ENCODE measurements at places on chromosomes 11 and 22.

- DNase-seq = peak; percentile 7
Observed at GRCh38 chr11:86592659-86593451, 79.6 kb downstream of the ME3 start.

DNA sequence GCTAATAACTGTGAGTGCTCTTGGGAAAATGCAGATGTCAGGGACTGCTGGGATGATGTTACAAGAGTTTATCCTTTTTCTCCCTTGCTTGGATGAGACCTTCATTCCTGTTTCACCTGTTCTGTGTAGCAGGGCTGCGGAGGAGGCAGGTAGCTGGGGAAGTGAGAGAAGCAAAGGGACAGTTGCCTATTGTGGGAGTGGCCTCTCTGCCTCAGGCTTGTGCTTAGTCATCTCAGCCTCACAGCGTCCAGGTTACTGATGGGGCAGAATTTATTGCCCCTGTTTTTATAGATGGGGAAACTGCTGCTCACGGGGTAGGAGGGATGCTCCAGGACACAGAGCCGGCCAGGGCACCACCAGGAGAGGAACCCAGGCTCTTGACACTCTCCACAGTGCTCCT is 1.7 kb downstream of the STX3 start:
- no peak for DNase-seq

DNA sequence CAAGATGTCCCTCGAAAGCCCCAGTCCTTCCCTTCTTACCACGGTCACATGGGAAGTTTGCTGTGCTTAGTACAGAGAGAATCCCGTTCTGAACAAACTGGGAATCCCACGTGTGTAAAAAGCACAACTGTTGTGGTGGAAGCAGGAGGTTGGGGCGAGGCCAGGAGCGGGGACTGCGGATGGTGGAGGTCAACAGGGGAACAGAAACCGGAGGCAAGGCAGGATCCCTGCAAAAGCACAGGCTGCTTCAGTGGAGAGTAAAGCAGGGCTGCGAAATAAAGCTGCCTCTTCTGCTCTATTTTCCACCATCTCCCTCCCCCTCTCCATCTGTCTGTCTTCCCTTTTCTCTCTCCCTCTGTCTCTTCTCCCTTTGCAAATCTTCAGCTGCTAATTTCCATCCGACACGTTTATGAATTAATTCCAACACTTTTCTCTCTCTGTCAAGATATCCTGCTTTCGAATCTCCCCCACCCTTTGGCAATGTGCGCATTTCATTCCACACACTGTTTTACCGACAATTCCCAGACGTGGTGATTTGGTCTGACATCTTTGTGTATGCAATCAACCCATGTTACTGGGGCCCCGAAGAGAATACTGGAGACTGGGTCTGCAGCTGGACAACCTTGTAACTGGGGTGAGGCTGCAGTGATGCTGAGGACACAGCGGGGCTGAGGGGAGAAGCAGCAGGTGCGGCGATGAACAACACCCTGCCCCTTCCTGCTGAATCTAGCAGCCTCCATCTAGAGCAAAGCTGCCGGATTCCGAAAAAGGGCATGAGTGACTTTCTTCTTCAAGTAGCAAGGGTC is 571.8 kb downstream of the OPCML start:
- no peak for DNase-seq

- no peak for DNase-seq
Observed at GRCh38 chr22:26065847-26066246, 103.4 kb upstream of the SEZ6L start.

- no peak for DNase-seq
Observed at GRCh38 chr11:120178561-120179056, 32.2 kb upstream of the OAF start.

DNA sequence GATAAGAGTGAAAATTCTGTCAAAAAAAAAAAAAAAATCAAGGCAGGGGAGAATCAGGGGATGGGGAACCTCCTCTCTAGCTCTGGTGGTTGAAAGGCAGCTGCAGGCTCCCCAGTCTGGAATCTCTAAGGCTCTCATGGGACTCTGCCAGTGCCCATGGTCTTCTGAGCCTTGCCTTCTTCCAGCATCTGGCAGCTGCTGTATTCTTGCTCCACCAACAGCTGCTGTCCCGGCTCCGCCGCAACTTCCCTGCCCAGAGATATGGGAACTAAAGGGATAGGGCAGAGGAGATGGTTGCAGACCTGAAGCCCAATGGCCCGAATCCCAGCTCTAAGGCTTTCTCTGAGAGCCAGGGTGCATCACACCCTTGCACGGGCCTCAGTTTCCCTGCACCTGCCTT is 49.5 kb upstream of the PHF21B start:
- no peak for DNase-seq

GRCh38 chr22:19621373-19622060 is 92.8 kb upstream of the SEPTIN5 start:
- DNase-seq = no peak

- DNase-seq = no peak
Observed at GRCh38 chr11:17766590-17766989, 32.0 kb downstream of the KCNC1 start.

GRCh38 chr11:94675813-94676212 is 92.3 kb upstream of the AMOTL1 start:
- no peak for DNase-seq

DNA sequence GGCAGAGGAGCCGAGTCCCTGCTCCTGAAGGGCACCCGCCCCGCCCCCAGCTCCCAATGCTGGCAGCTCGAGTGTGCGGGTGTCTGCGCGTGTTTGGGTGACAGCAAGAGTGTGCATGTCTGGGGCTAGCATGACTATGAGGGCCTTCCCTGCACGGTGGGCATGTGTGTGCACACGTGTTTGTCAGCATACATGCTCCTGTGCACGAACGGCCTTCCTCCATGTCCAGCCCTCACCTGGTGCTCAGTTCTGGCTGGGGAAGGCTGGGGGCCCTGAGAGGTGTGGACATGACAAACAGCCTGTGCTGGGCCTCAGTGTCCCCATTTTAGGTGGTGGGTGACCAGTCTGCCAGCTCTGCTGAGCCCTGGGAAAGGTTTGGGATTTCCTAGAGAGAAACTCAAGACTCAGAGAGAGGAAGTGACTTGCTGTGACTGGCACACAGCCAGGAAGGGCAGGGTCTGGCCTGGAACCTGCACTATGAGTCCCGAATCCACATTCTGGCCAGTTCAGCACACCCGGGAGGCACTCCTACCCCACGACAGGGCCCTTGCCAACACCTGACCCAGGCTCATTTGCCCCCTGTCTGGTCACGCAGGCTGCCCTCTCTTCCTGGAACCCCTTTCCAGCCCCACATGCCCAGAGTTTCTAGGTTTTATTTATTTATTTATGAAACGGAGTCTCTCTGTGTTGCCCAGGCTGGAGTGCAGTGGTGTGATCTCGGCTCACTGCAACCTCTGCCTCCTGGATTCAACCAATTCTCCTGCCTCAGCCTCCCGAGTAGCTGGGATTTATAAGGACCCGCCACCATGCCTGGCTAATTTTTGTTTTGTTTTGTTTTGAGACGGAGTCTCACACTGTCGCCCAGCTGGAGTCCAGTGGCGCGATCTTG is 3.3 kb upstream of the SHISA8 start:
- no peak for DNase-seq

- DNase-seq = no peak
Observed at GRCh38 chr11:134045799-134046635, 22.9 kb upstream of the JAM3 start.

DNA sequence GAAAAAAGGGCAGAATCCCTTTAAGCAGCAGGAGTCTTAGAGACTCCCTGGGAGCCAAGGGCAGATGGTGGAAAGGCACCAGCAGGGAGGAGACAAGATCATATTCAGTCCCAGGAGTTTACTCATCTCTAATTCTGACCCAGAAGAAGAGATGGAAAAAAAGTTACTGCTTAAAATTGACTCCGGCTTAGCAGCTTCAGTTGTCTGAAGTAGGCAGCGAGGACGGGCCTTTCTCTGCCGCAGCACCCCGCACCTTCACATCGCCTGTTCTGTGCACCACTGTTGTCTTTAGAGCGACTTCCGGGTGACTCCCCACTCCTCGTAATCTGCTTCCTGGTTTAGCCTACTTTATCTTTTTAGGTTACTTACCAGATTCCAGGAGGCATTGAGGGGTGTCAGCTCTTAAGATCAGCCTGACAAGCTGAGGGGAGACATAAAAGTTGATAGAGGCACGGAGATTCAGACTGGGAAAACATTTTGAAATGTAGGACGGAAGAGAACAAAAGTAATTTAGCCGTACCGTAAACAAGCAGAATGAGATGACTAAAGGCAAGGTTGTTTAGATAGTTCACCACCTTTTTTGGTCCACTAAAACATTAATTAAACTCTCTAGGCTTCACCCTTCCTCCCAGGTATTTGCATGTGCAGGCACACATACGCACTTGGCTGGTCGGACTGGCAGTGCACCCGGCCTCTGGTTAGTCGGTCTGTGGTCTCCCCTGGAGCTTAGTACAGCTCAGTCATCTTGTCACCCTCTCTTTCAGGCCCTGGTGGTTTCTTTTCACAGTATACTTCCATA is 74.3 kb downstream of the CECR2 start:
- DNase-seq = no peak

GRCh38 chr11:6565988-6566703 is 37.3 kb downstream of the RRP8 start:
- no peak for DNase-seq

DNA sequence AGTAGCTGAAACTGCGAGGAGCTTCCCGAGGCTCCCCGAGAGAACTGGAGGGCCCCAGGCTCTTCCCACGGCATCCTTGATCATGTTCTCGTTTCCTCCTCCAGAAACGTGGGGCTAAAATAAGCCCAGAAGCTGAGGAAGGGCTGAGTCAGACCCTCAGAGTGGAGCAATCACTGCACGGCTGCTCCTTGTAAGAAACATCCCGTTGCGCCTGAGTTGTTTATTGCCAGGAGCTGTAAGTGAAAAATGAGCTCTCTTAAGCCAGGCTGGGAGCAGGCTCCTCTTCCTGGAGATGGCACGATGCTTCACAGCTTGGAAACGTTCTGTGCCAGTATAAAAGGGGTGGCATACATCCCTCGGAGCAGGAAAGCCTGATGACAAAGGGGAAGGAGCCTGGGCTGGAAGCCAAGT is 47.3 kb upstream of the SYN3 start:
- DNase-seq = no peak

GRCh38 chr11:88151709-88152265 is 23.5 kb downstream of the RAB38 start:
- DNase-seq = no peak

DNA sequence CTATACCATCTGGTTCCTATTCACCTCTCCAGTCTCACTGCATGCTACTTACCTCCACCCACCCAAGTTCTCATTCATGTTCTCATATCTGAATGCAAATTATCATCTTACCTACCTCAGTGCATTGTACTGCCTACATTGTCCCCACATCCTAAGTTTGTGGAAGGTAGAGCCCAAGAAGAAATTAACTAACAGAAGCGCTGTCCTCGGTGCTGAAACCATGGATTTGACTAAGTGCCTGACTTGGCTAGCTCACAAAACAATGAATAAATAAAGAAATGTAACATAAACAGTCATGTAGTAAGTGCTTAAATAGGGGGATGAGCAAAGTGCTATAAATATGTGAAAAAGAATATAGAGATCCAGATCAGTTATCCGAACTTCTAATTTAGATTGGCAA is 63.2 kb downstream of the GRIA4 start:
- no peak for DNase-seq

GRCh38 chr11:74504100-74504691 is 10.7 kb upstream of the LIPT2 start:
- DNase-seq = no peak

DNA sequence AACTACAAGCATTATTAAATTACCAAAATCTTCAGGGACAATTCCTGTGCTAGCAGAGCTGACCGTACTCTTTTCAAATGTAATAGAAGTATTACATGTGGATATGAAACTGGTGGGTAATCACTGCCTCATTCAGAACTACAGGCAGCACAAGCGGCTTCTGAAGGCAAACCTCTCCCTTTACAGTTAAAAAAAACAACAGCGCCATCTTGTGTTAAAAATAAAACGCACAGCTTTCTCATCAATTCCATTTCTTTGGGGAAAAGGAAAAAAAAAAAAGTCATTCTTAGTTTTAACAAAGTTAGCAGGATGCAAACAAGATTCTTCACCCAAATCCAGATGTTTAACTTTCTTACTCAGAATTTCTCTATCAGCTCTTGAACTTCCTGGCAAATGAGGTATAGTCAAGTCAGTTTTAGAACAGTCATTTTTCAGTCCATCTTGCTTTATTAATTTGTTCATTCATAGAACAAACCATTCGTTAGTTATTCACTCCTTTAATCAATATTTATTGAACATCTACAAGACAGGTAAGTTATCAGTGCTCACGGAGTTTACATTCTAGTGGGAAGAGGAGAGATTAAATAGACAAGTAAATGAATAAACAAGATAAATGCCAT is 331.8 kb upstream of the MPPED2 start:
- DNase-seq = no peak

DNA sequence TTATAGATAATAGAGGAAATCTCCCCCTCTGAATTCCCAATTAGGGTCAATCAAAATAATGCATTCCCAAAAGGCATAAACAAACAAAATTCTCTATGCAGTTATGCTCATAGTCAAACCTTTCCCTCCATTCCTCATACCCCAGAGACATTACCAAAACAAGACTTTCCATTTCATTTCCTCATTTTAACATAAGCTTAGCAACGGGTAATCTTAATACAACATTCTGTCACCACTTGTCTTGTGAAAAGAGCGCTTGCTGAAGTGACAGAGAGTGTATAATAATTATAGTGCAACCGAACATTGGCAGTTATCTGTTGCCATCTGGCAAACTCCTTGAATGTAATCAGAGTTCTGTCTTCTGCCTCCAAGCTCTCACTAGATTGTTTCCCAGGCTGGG is 1.2 kb upstream of the SLN start:
- DNase-seq = no peak

DNA sequence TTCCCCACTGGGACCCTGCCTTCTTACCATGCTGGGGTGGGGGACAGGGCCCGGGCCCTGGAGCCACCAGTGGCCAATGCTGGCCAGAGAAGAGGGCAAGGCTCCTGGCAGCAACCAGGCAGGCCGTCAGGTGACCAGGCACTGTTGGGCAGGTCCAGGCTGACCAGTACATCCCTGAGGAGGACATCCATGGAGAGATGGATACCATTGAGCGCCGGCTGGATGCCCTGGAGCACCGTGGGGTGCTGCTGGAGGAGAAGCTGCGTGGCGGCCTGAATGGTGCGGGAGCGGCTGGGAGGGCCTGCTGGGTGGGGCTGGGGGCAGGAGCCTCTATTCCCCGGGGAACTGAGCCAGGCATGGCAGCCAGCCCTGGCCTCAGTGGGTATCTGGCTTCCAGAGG is 21.0 kb downstream of the C22orf23 start:
- DNase-seq = no peak

- DNase-seq = no peak
Observed at GRCh38 chr11:67674442-67674871, at the start of gene ALDH3B2. TSS of gene ALDH3B2 (minus strand) at chr11:67674623. CDS start at chr11:67666935, 7,688 bp downstream.

- DNase-seq = peak; percentile 70
Observed at GRCh38 chr22:39545386-39546365, 13.1 kb upstream of the RPS19BP1 start.

DNA sequence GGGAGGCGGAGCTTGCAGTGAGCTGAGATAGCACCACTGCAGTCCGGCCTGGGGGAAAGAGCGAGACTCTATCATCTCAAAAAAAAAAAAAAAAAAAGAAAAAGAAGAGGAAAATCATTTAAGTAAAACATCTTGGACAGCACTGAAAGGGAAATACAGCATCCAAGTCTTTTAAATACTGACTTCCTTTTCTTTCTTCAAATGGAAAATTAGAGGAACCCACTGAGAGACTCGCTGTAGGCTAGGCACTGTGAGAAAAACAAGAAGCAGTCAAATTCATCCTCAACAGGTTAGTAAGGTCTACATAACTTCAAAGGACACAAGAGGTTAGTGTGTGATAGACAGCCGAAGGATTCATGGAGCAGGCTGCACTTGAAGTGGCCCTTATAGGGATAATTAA is 243.7 kb downstream of the BLID start:
- DNase-seq = no peak

Measured in T-helper 9 cell (primary cell).